ENCODE measurements at places on chromosomes 13 and 19.

DNA sequence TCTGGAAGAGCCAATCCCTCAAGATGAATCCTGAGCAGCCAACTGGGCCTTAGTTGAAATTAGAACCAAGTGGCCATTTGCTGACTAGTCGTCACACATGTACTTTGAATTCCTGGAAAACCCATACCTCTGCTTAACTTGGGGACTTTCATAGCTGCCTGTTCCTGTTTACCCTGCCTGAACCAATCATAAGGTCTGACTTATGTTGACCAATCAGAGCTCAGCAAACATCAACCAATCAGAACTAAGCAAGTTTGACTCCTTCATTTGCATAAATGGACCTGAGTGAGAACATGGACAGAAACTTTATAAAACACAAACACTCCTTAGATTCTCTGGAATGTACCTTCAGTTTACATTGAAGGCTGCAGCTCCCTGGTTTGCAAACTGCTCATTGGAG is 50.8 kb downstream of the LATS2 start:
- no peak for DNase-seq

DNA sequence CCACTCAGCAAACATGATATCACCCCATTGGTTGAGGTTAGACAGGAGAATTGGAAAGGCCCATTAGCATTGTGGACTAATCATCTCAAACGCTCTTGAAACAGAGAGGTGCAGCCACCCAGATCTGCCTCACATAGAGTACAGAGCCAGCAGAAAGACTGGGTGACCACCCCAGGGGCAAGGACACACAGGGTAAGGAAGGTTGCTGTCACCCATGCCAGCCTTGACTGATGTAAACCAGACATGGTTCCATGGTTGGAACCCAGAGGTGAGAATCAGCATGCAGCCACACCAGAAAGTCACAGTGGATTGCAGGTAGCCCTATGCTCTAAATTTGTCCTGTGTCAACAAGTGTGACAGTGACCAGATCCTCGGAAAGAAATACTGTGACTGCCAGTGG is 1268.8 kb downstream of the EFNB2 start:
- no peak for DNase-seq

DNA sequence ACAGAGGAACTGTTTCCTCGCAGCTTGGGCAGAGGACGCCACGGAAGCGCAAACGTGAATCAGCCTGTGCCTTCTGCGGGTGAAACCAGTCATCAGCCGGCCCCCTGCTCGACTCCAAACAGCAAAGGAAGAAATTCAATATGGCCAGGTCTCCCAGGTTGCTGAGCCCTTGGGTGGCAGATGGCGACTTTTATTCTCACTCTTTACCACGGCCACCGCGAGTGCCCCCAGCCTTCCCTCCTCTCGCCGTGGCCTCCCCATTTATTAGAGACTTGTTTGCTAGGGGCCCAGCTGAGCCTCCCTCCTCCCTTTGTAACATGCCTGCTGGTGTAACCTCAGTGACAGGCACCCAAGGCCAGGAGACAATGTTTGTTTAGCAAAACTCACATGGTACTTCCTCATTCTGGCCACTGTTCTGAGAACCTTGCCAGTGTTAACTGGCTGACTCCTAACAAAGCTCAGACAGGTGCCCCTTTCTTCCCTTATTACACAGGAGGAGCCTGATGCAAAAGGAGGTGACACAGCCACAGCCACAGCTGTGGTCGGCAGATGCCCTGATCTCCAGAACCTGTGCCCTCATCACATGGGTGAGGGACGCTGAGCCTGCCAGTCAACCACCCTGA is 5.8 kb downstream of the RAB20 start:
- no peak for DNase-seq

- no peak for DNase-seq
Observed at GRCh38 chr13:98054301-98054700, 88.6 kb upstream of the FARP1 start.

DNA sequence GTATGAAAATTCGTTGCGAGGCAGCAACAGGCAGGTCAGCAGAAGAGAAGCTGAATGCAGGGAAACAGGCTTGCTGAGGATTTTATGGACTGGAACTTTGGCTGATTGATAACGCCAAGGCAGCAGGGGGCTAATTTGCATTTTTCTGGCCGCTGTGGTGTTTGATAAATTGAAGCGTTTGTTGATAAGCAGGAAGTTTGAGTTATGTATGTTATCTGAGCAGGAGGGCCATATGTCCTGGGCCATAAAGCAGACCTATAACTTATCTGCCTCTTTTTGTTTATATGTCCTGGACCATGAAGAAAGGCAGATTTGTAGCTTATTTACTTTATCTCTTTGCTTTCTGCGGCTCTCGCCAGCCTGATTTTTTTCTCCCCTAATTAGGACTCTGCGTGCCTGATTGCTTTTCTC is 65.9 kb downstream of the ZNF627 start:
- no peak for DNase-seq

DNA sequence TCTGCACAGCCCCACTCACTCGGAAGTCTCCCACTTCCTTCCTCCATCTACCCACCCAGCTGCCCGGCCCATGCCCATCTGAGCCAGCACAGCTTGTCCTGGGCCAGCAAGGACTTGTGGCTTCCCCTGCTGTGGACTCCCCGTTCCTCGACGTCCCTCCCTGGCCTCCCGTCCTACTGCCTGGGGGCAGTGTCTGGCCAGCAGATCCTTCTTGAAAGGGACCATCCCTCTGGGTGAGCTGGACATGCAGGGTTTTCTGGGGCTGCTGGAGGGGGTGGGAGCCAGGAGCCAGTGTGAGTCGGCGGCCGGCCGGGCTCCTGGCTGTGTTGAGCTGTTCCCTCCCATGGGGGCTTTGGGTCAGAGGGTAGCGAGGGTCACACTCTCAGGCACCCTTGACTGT is 26.7 kb downstream of the CRTC1 start:
- DNase-seq, result no peak

DNA sequence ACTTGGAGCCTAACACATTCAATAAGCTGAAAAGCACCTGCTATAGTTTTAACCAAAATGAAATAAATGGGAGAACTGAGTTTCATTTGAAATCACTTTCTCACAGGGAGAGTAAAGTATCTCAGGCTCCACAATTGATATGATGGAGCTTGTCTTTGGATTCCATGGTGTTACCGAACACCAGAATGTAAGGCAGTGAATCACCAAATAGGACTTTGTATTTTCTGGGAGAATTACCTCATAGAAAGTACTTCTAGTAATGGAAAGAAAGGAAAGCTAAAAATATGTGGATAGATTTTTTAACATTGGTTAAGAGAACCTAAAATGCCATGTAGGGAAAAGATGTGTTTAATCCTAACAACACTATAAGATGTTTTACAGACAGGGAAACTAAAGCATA is 123.6 kb downstream of the NALCN start:
- no peak for DNase-seq

- no peak for DNase-seq
Observed at GRCh38 chr19:53808710-53809125, 15.4 kb downstream of the NLRP12 start.
